ENCODE measurements at places on chromosomes 2 and 18.

- DNase-seq, result no peak
These were observed 117.7 kb upstream of the SATB2 start for GRCh38 chr2:199575416-199575815.

DNA sequence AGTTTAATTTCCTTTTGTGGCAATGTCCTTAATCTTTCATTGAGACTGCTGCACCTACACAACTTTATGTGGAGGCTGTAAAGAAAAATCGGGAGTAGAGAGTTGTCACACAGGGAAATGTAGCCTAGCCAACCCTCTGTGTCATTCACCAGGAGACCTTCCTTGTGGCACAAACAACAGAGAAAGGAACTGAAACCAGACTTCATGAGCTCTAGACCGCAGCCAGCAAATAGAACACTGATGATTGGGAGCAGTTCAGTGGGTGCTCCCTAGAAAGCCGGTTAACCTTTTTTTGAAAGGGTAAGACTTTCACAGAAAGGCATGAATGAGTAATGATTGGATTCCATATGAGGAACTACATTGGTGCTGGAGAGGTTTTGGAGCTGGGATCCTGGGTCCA, 1752.4 kb upstream of the CELF4 start:
- no peak for DNase-seq

DNA sequence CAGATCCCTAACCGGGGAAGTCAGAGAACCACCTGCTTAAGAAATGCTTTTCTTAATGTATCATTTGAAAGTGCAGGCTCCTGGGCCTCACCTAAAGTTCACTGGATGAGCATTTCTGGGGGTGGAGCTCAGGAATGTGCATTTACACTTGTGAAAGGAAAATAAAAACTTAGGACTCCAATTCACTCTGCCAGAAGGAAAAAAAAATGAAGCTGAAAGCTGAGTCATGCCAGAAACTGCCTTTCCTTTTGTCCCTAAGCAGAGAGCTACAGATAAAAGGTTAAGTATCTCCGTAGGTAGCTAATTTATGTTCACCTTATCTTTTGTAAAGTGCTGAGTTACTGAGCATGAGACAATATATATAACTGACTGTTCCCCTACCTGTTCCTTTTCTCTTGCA, 229.5 kb upstream of the MEX3C start:
- no peak for DNase-seq

DNA sequence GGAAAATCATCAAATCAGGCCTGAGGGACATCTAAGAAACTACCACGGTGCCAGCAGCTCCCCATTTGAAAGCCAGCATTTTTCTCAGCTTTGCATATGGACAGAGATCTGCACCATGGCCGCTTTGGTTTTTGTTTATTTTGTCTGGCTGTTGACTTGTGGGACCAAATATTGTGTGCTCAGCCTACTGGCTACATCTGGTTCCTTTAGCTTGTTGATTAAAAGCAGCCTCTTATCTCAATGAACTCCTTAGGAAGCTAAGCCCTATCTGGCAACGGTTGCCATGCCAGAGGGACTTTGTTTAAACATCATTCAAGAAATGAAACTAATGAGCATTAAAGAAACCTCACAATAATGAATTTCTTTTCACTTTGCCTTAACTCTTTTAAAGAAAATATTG, 32.4 kb upstream of the CCDC150 start:
- DNase-seq, result no peak

DNA sequence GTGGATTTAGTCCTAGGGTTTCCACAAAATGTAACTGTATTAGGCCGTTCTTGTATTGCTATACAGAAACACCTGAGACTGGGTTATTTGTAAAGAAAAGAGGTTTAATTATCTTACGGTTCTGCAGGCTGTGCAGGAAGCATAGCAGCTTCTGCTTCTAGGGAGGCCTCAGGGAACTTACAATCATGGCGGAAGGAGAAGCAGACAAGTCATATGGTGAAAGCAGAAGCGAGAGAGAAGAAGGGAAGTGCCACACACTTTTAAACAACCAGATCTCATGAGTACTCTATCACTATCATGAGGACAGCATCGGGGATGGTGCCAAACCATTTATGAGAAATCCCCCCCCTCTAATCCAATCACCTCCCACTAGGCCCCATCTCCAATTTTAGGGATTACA, 9.5 kb upstream of the CCDC68 start:
- no peak for DNase-seq

GRCh38 chr2:2502201-2502549, 171.1 kb upstream of the MYT1L start:
- DNase-seq, result no peak

GRCh38 chr2:26740346-26740745, 23.7 kb upstream of the SLC35F6 start:
- DNase-seq, result no peak

DNA sequence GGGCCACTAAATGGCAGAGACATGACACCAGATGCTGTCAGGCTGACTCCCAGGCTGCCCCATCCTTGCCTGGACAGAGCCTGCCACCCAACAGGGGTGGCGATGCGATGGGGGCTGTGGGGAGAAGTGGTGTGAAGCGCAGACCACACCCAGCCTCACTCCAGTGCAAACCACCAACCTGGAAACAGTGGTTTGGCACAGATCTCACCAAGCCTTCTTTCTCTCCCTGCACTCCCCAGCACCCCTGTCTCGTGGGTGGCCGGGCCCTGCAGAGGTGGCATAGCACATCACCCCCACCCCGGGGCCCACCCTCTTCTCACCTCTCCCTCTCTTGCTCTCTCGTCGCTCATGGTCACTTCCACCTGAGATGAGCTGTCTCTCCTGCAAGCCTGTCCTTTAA, 32.6 kb downstream of the CIB4 start:
- DNase-seq, result no peak

DNA sequence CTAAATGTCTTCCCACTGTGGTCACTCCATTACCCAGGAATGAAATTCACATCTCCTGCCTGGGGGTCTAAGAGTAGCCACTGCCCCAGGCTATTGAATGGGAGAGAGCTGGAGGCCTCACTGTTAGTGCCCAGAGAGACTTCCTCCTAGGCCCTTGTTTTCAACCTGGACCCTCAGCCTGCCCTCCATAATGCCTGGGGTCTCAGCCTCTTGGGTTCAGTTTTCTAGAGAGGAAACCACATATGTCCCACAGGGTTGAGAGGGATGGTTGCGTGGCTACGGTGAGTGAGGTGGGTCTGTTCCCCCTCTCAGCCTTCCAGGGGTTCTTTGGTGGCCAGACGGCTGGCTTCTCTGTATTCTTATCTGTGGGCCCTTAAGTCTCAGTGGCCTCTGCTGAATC, 43.4 kb downstream of the SPATS2L start:
- no peak for DNase-seq

GRCh38 chr2:204039298-204039838, 102.8 kb downstream of the ICOS start:
- no peak for DNase-seq

DNA sequence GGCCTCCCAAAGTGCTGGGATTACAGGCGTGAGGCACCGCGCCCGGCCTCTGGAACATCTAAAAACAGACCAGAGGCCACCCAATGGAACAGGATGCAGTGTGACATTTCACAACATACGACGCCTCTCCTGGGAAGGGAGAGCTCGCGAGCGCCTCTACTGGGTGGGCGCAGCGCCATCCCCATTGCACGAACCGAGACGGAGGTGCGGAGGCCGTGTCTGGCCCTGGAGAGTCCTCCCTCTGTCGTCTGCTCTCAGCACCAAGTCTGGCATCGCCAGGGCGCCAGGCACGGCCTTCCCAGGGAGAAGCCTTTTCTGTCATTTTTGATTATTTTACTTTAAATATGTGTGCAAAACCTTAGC, 9.4 kb upstream of the GBX2 start:
- DNase-seq, result no peak

- DNase-seq, result no peak
These were observed 102.6 kb upstream of the ITGA4 start for GRCh38 chr2:181354626-181355025.

DNA sequence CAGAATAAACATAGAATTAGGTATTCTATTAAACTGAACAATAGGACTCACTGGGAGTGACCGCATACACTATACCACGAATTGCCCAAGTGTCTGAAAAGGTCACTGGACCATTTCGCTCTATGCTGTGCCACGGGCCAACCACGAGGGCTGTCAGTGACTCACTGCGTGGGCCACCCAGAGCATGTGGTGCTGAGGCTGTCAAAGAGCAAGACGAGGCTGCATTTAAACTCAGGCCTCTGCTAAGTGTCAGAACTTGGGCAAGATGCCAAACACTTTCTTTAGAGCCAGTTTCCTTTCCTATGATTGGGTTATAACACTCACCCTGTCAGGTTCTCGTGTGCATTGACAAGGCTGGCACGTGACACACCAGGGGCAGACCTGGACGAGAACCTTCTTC, 97.5 kb downstream of the SH3YL1 start:
- peak; percentile 9 for DNase-seq

DNA sequence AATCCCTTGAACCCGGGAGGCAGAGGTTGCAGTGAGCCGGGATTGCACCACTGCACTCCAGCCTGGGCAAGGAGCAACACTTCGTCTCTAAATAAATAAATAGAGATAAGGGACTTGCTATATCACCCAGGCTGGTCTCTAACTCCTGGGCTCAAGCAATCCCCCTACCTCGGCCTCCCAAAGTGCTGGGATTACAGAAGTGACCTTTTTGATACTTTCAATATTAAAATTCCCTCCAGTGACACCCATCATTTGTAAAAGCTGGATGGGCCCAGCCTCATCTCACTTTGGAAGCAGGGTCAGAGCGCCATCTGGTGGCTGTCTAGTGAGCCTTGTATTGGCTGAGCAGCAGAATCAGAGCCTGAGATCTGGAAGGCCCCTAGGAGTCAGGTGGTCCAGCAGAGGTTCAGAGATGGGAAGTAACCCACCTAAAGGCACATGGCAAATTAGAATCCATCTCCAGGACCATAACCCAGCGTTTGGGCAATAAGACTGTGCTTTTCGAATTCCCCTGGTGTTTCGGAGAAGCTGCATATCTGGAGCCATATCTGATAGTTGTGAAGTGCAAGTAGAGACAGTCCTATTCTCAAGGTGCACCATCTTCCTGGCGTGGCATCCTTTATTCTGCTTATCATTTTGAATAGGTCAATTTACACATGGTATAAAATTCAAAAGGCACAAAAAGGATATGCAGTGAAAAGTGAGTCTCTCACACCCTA, 18.3 kb upstream of the SLC35F6 start:
- DNase-seq, result peak; percentile 7

GRCh38 chr2:153626676-153627075, 148.1 kb upstream of the RPRM start:
- DNase-seq, result no peak

- no peak for DNase-seq
These were observed 61.2 kb upstream of the SLC39A10 start for GRCh38 chr2:195595825-195596224.

- no peak for DNase-seq
These were observed 183.9 kb downstream of the RAD51AP2 start for GRCh38 chr2:17334300-17334699.

- no peak for DNase-seq
These were observed 105.0 kb downstream of the UGGT1 start for GRCh38 chr2:128196026-128196425.

- no peak for DNase-seq
These were observed 179.7 kb upstream of the SH3BP4 start for GRCh38 chr2:234771980-234772732.

DNA sequence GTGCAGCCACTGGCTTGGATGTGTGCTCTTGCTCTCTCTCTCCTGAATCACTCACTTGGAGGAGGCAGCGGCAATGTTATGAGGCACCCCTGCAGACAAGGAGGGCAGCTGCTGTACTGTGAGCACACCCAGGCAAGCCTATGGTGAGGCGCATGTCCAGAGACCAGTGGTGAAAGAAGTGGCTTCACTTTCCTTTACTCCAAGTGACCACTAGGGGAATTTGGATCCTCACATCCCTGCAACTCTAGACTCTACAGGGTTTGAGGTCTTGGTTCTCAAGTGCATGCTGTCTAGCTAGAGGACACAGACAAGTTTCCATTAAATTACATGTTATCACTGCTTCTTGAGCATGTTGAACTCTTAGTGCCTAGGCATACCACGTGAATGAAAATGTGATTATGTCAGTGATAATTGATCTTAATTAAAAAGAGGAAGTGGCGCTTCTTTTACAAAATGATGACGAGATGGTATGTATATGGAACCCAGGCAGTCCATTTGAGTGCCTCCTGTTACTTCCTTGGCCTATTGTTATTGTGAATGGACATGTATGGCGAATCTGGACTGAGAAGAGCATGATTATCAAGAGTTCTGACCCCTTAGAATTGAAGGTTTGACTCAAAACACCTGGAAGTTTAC, 181.0 kb upstream of the CDH2 start:
- DNase-seq, result no peak

DNA sequence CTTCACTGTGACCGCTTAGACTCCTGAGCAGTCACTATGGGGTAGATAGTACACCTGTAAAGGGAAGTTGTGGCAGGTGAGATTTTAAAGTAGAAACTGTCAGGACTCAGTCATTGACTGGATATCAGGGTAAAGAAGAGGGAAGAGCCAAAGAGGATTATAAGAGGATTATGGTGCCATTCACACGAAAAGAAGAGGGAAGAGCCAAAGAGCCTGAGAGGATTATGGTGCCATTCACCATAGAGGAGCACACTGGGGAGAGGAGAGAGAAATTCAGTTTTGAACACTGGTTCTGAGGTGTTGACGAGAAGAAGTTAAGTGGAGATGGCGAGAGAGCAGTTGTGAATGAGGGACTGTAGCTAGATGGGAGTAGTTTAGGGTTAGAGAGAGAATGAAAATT, 16.9 kb upstream of the KCNJ13 start:
- DNase-seq, result no peak

GRCh38 chr2:84878459-84878858, 2.4 kb downstream of the TRABD2A start:
- no peak for DNase-seq

- no peak for DNase-seq
These were observed 33.1 kb downstream of the BCL11A start for GRCh38 chr2:60520151-60520876.

- DNase-seq, result no peak
These were observed 97.1 kb downstream of the TXNL1 start for GRCh38 chr18:56541340-56541739.

- DNase-seq, result no peak
These were observed 99.0 kb downstream of the DYSF start for GRCh38 chr2:71552356-71552755.

DNA sequence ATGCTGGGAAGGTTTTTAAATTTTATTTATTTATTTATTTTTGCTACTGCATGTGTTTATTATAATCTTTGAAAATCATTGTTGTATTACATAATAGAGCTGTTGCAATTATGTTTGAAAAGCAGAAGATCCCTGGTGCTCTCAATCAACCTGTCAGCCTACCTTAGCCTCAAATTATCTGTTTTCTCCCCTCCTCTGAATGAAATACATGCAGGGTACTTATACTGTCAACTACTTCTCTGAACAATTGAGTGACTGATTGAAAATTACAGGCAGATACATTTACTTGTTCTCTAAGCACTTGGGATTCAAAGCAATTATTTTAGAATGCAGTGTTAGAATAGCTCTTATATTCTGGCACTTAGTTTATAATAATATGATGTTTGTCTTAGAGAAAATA, 8.1 kb downstream of the KYNU start:
- DNase-seq, result no peak

- DNase-seq, result no peak
These were observed 1.4 kb downstream of the ITPRID2 start for GRCh38 chr2:181892799-181893435.

GRCh38 chr2:150484461-150485021, 2.9 kb downstream of the RND3 start:
- no peak for DNase-seq

Data from NCI-H2081 treated with DMSO at 0.1 percent for 48 hours (cell line).